ENCODE measurements at places on chromosomes 4 and X.

- peak; percentile 76 for DNase-seq
Observed at GRCh38 chrX:72002875-72003274, 92.2 kb downstream of the NHSL2 start.

- no peak for DNase-seq
Observed at GRCh38 chr4:1613099-1613495, 71.0 kb downstream of the FAM53A start.

DNA sequence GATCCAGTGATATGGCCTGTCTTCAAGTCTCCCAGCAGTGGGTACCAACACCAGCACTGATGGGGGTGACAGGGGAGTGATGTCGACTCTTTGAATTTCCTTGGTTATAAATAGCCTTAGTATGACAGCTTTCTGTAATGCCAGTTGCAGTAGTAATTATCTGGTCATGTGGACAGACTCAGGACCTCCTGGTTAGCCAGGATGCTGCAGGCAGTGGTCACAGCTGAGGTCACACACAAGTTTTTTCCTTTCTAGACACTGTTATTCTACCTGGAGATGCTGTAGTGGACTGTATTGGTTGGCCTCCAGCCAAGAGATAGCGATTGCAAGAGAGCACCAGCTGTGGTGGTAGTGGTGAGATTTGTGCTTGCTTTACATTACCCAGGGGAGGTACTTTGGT lies 63.6 kb downstream of the UPRT start:
- DNase-seq: no peak

DNA sequence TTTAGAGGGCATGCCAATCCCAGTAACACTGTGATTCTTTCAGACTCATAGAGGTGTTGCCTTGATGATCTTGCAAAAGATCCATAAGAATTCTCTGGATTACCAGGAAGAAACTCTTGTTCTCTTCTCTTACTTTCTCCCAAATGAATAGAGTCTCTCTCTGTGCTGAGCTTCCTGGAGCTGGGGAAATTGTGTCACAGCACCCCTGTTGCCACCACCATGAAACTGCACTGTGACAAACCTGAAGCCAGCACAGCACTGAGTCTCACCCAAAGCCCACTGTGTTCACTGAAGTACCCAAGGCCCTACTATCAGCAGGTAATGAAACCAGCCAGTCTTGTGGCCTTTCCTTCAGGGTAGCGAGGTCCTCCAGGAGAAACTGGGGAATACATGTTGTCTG lies 332.7 kb upstream of the FGF16 start:
- DNase-seq: no peak

DNA sequence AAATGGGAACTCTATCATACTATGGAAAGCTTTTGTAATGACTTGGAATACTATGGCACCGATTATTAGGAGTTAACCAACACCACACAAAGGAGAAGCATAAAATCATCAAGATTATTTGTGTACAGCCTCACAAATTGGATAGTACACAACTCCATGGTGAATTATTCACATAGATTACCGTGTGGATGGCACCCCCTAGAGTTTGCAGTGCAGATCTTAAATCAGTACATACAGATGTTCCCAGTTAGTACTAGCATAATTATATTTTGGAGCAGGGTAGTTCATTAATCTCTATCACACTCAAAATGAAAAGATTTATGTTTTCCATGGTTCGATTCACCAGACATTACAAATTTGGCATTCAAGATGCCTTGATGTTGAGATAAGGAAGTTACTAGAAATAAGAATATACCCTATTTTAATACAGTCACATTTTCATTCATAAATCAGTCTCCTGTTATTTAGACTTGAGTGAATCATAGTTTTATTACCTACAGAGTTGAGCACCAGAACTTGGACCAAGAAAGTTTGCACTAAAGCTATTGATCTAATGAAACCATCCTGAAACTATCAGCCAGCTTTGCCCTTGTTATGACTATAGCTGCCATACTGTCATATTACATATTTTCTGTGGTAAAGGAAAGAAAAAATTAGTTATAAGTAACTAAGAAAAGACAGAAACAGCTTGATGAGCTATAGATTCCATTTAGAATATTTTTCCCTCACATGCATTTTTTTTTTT lies 531.8 kb downstream of the GLUD2 start:
- DNase-seq: no peak

GRCh38 chr4:172410363-172410762 lies 597.2 kb downstream of the GALNTL6 start:
- no peak for DNase-seq

DNA sequence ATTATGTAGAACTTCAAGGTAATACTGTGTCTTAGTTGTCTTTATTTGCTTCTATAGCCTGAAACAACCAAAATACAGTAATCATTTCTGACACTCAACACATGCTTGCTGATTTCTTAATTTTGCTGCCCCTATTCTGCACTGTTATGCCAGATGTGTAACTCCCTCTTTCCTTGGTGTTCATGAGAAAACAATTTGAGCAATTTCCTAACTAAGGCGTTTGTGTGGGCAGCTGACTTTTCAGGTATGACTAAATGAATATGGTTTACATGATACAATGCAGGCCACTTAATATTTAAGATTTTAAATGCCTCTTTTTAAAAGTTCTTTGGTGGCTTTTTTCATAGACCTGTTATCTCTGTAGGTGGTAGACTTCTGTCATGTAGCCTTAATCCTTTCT lies 46.1 kb upstream of the CENPE start:
- no peak for DNase-seq

DNA sequence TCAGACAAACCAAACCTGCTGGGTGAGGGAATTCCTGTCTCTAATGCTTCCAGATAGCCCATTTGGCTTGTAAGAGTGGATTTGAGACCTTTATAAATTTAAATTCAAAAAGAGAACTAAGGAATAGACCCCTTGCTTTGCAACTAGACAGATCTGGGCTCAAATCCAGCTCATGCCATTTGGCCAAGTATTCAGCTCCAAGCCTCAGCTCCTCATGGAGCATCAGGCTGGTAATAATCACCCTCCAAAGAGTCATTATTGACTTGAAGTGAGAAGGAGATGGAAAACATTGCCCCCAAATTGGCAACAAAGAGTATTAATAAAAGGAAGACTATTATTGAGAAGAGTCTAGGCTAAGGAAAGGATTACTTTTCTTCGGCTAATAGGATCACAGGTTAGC lies 134.7 kb downstream of the PDE5A start:
- DNase-seq: no peak
